ENCODE measurements at places on chromosomes 2 and 18.

DNA sequence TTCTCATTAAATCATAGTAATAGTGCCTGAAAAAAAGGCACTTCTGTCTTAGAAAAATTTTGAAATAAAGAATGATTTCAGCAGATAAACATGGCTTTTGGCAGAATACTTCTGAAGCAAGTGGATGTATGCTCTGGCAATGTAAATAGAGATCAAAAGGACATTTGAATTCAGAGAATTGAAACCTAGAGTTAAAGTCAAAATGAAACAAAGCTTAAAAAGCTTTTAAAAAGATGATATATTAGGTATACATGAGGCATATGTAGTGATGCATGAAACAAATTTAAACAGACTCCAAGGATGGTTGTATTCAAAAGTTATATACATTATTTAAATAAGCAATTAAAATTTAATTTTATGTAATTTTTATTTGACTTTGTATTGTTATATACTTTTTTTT lies 1344.5 kb upstream of the TMEFF2 start:
- no peak for DNase-seq

DNA sequence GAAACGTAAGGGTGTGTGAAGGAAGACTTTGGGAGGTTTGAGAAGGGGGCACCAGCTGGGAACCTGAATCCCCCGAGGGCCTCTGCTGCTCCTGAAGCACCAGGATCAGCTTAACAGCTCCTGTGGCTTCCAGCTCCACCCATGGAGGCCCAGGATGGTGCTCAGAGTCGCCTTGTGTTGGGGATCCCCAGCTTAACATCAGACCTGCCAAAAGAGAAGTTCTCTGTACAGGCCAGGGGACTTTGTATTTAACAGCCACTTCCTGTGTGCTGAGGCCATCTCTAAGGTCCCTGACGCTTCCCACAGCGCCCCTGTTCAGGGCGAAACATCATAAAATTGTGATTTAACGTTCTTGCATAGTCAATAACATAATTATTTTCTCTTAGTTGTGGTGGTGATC lies 77.5 kb downstream of the NCK2 start:
- DNase-seq: no peak

- DNase-seq: no peak
These were observed 10.6 kb upstream of the CEP68 start for GRCh38 chr2:65045651-65046050.

DNA sequence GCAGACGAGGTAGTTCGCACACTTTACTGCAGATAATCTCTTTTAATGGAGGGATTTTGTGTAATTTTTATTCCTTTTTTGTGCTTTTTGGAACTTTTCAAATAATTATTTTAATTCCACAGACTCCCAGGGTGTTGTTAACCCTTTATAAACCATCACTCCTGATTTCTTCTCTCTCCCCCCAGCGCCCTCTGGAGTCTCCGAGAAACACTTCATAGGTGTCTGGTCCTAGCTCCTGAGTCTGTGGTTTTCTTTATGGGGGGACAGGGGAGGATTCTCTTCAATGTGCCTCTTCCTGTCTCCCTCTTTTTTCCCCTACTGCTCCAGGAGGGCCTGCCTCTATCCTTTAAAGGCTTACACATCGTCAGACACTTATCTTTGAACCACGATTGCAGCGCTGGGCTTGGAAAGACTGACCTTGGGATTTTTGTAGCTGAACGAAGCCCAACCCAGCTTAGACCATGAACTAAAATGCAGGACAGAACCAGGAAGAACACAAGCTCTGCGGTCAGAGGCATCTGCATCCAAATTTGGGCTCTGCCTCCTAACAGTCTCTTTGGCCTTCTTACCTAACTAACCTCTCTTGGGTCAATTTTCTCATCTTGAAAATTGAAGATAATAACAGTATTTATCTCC lies 7.1 kb upstream of the PKDCC start:
- DNase-seq: no peak

GRCh38 chr18:46728219-46728930 lies 28.5 kb downstream of the ST8SIA5 start:
- no peak for DNase-seq

GRCh38 chr2:238528953-238529781 lies 102.4 kb downstream of the ASB1 start:
- no peak for DNase-seq

GRCh38 chr18:37663446-37663845 lies 97.8 kb upstream of the CELF4 start:
- DNase-seq: no peak

DNA sequence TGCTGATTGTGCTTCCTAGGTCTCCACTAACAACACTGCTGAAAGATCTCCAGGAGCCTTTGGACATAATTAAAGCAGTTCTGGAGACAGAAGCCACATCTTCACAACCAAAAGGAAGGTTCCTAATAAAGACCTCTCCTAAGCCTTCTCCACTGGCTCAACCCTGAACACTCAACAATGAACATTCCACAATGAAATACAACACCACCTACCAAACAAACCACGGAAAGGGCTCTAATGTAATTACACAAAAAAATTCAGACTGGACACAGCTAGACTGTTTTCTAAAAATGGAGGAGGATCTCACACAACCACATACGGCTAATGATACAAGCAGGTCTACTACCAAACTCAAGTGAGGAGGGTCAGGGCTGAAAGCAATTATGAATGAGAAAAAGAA lies 43.6 kb downstream of the NOL10 start:
- DNase-seq: no peak

DNA sequence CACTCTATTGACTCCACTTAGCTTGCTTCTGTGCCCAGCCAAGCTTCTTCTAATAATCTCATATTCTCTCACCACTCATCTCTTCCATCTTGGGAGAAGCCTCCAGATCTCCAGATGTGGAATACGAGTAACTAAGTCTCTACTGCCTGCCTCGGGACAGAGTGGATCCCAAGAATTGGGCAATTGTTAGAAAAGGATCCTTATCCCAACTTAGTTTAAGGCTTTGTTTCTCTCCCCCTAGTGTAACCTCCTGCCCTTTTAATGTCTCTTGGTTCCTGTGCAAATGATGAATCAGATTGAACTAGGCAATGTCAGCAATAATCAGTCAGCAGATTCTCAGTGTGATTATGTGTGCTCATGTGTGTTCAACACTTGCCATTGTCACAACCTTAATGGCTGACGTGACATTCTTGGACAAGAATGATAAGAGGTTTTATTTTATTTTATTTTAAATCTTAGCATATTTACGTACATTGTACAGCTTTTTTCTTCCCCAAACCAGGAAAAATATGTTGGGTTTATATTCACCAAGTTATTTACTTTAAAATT lies 59.7 kb downstream of the MYO3B start:
- no peak for DNase-seq

DNA sequence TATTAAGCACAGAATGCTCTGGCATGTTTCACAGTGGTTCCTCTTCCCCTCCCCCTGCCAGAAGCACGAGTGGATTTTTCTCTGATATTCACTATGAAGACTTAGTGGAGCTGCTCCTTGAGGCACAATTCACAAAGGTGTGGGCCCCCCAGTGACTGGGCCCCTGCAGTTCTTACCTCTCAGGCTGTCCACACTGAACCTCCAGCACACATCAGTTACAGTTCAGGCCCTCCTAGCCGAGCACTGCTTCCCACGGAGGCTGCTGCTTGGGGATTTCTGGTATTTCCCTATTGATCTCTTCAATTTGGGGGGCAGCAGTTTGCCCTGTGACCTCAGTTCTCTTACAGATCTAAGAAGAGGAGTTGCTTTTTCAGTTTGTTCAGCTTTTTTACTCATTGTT lies 236.1 kb downstream of the SH3RF3 start:
- no peak for DNase-seq

DNA sequence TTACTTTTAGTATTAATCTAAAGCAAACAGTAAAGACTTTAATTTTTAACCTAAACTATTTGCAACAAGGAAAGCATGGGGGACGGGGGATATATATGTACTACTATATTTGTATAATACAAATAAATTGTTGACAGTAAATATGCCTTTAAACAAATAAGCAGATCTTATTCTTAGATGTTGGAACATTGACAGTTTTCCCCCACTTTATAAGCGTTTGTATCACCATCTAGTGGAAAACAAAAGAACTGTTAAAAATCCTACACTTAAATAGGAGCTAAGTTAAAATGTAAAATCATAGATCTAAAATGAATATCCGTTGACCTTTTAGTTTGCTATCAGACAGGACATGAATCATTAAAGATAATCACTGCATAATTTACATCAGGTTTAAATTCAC lies 50.0 kb downstream of the RBBP8 start:
- no peak for DNase-seq

Measured in cortex of kidney (tissue), 1 donor.